ENCODE measurements at places on chromosomes 1 and 21.

DNA sequence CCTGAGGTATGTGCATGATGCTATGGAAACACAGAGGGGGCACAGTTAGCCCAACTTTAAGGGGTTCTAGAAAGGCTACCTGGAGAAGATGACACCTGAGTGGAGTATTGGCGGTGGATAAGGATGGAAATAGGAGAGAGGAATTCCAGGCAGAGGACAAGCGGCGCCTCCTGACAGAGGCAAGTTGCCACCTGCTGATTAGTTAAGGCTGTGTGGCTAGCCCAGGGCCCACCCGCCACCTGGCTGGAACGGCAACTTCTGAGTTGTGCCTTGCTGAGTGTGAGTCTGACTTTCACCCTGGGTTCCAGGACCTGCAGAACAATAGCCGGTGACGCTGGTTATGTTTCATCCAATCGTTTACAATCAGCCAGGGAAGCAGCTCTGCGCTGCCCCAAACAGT, 126.9 kb upstream of the LMO4 start:
- DNase-seq, result no peak

DNA sequence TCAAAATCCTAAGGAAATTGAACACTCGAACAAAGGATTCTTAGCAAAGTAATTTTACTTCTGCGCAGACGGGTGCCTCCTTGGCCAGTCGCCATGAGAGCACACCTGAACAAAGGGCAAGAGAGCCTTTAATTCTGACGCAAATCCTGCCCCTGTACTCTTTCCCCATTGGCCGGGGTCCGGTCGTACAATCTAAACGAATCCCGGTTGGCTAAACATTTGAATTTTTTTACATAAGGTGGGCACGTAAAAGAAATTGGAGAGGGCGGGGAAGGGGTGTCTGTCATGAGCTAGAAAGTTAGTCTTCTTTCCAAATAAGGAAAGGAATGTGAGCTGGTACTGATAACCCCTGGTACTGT, 8.2 kb upstream of the IL22RA1 start:
- no peak for DNase-seq

GRCh38 chr1:32273391-32274208, 18.3 kb upstream of the HDAC1 start:
- DNase-seq, result peak; percentile 70

DNA sequence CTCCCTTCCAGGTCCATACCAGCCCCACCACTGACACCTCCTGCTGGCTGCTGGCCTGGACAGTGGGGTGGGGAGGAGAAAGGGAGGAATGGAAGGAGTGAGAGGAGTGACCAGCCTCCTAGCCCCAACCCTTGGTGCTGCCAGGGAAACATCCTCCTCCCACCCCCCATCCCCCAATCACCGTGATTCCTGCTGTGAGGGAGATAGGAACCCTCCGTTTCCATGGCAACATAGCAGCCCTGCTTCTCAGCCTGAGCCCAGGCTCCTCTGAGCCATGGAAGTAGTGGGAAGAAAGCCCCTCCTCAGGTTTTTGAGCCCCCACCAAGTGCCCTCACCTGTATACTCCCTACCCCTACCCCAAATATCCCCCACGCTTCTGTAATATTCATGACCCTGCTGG, 44.4 kb upstream of the SCMH1 start:
- DNase-seq, result no peak

DNA sequence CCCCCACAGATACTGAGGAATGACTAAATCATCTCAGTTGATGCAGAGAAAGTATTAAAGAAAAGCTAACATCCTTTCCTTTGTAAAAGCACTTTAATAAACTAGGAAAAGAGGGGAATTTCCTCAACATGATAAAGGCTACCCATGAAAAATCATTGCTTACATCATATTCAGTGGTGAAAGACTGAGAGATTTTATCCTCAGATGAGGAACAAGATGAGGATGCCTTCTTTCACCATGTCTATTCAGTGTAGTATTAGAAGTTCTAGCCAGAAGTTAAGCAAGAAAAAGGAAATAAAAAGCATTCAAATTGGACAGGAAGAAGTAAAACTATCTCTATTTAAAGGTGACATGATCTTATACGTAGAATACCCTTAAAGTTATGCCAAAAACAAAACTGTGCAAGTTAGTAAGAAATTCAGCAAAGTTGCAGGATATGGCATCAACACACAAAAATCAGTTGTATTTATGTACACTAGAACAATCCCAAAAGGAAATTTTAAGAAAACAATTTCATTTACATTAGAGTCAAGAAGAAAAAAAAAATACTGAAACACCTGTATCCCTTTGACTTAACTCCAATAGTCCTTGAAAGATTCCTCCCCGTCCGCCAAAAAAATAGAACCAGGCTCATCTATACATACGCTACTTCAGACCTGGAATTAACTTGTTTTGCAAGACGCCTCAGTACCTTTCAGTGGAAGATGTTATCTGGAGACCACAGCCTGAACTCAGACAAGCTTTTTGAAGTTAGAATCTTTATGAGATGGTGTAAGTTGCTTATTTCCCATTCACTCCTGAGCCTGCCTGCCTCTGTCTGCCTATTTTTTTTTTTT, 17.5 kb downstream of the ZMYM4 start:
- DNase-seq, result no peak

- no peak for DNase-seq
Observed at GRCh38 chr1:227234998-227235405, 83.3 kb downstream of the CDC42BPA start.

Data from activated naive CD8-positive, alpha-beta T cell treated with anti-CD3 and anti-CD28 coated beads, Interleukin-2, amount 10 ng/mL, durations not matched to agents 7 days and 5 days (primary cell).